ENCODE measurements at places on chromosomes 12 and 14. TPM values are rescaled to one million over a fixed set of nuclear protein-coding genes. Genes with fewer than 3 reads are reported as not detected.

DNA sequence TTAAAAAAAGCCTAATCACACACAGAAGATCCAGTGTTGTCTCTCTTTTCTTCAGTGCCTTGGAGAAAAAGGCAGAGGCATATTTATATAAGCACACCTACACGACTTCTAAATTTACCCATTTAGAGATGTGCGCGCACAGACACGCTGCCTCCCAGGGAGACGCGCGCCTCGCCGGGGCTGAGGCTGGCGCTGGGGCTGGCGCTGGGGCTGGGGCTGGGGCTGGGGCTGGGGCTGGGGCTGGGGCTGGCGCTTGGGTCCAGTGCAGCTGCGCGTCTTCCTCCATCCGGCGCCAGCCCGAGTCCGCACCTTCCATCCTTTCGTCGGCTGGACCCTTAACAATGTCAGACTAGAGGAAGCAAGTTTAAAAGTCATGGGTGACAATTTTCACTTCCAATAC lies 118.4 kb upstream of the ARID2 start:
- peaks cover 5% of the 10 kb centered on the region for H3K4me1 ChIP-seq
- no peak overlapping the region for H3K27ac ChIP-seq
- DNase-seq, result no peak
- H3K36me3 ChIP-seq, result no peaks in the 10 kb centered on the region
- peaks cover 8% of the 10 kb centered on the region for H3K27me3 ChIP-seq
- no peak overlapping the region for H3K4me3 ChIP-seq

DNA sequence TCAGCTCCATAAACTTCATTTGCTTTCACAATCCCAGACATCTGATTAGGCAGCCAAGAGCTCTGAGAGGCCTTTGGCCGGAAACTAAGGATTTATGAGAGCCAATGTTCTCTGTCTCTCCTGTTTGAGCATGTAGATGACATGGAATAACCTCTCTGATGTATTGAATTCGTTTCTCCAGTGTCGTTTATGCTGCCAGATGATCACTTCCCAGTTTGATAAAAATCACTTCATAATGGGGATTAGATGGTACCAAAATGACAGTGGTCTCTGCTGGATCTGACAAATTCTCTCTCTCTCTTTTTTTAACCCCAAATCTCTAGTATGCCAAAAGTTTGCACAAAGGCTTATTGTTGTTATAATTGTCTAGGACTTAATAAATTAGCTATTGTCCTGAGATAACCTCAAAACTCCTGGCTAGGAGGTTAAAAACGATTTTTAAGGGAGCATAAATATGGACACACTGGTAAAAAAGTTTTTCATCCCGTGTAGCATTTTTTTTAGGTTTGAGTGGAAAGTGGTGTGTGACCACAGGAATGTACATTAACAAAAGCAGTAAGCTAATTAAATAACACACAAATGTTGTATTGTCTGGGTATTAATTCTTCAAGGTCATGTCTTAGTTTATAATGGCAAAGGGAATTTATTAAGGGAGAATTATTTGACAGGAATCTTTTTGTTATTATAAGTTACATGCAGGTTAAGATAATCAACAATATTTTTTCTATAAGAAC lies 82.6 kb upstream of the USP44 start:
- H3K27me3 ChIP-seq, result no peaks in the 10 kb centered on the region
- no peaks in the 10 kb centered on the region for H3K36me3 ChIP-seq
- no peak overlapping the region for H3K4me3 ChIP-seq
- no peak for DNase-seq
- no peak overlapping the region for H3K27ac ChIP-seq

LMNTD1 gene
- total RNA-seq, result not detected

- peaks cover 17% of the 10 kb centered on the region for H3K36me3 ChIP-seq
- H3K4me1 ChIP-seq, result peaks cover 51% of the 10 kb centered on the region
- H3K27me3 ChIP-seq, result no peaks in the 10 kb centered on the region
- H3K27ac ChIP-seq, result peak overlapping the region; percentile 99
Observed at GRCh38 chr12:96195845-96196451, 1.8 kb downstream of the ELK3 start.

DNA sequence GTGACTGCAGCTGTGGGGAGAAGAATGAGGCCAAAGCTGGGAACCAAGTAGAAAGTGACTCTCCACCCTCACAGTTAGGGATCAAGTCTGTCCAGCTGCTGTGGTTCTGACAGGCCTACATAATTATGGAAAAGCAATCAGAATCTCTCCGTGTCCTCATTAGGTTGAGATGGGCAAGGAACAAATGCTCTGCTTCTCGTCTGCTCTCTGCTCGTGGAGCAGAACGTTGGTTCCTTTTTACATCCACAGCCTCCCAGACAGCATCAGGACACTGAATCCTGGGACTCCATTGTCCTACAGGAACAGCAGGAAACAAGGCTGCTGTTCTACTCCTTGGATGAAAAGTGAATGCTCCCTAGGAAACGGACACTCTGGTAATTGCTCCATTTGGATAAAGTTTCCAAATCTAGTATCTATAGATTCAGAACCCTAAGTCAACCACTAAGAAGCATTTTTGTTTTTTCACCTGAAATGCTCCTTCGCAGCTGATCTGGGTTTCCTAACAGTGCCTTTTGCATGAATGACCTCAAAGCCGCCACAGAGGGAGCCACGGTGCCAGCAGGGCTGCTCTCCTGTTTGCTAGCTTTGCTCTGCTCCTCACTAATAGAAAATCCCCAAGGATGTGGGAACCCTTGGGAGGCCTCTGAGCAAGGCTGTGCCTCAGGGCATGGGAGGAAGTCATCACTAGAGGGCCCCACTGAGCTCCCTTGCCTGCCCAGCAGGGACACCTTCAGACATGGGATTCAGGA lies 102.0 kb downstream of the EGLN3 start:
- no peaks in the 10 kb centered on the region for H3K36me3 ChIP-seq
- DNase-seq, result peak; percentile 16
- peaks cover 2% of the 10 kb centered on the region for H3K4me1 ChIP-seq
- H3K4me3 ChIP-seq, result no peak overlapping the region
- no peak overlapping the region for H3K27ac ChIP-seq

DNA sequence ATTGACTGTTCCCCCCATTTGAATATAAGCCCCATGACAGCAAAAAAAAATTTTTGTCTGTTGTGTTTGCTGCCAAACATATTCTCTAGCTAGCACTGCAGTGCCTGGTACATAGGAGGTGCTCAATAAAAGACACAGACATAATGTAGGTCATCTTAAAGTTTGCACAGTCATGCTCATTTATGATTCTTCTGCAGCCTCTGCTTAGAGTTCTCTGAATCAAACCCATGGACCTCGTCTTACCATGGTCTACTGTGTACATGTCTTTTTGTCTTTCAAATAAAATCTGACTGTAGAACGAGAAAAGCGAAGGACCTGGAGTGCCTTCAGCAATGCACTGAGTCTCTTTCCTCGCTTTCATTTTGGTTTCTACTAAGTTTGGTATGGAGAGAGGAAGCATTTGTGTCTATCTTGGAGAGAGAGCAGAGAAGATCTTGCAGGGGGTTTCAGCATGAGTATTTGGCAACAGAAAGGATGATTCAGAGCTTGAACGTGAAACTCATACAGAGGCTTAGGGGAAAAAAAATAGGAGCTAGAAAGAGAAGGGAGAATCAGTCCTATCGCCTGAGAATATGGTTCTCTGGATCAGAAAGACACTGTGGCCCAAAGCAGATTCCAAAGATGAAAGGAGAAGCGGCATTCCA lies 38.8 kb upstream of the TMCC3 start:
- H3K4me1 ChIP-seq, result no peaks in the 10 kb centered on the region
- no peak overlapping the region for H3K27ac ChIP-seq
- no peak overlapping the region for H3K4me3 ChIP-seq
- H3K27me3 ChIP-seq, result no peaks in the 10 kb centered on the region
- DNase-seq, result no peak

KLRG1 gene
- 4.4 TPM for total RNA-seq

AVPR1A gene
- total RNA-seq, result not detected
